Mesendoderm (in vitro differentiated cells): ENCODE measurements at places on chromosomes 16 and 17.

- DNase-seq: no peak
These were observed 2.1 kb downstream of the CES5A start for GRCh38 chr16:55873122-55873521.

DNA sequence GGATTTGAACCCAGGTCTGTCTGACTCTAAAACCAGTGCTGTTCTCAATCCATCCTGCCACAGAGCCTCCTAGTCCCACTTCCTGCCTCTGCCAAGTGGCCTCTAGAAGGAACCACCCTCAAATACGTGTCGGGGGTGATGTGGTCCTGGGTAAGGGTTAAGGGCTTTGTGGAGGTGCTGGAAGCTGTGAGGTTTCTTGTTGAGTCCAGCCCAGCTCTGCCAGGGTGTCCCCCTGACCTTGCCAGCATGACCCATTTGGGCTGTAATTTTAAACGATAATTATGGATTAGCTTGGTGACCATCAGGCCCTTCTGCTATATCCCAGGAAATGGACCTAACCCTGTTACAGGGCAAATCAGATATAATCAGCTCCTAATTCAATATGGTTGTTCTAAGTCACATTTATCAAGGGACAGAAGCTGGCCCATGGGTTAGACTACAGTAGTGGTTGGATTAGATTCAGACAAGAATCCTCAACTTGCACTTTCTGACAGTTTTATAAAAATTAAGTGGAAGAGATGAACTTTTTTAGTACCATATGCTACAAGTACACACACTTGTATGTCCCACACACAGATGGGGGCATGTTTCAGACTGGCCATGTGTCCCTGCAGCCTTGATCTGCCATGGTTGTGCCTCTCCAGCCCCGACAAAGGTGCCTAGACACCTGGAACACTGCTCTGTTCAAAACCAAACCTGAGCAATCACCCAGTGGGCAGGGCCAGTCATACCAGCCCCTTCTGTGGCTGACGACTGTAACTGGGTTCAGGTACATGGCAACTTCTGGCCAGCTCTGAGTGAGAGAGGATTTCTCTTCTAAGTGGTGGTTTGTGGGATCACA, 48.0 kb downstream of the SMPD3 start:
- no peak for DNase-seq

DNA sequence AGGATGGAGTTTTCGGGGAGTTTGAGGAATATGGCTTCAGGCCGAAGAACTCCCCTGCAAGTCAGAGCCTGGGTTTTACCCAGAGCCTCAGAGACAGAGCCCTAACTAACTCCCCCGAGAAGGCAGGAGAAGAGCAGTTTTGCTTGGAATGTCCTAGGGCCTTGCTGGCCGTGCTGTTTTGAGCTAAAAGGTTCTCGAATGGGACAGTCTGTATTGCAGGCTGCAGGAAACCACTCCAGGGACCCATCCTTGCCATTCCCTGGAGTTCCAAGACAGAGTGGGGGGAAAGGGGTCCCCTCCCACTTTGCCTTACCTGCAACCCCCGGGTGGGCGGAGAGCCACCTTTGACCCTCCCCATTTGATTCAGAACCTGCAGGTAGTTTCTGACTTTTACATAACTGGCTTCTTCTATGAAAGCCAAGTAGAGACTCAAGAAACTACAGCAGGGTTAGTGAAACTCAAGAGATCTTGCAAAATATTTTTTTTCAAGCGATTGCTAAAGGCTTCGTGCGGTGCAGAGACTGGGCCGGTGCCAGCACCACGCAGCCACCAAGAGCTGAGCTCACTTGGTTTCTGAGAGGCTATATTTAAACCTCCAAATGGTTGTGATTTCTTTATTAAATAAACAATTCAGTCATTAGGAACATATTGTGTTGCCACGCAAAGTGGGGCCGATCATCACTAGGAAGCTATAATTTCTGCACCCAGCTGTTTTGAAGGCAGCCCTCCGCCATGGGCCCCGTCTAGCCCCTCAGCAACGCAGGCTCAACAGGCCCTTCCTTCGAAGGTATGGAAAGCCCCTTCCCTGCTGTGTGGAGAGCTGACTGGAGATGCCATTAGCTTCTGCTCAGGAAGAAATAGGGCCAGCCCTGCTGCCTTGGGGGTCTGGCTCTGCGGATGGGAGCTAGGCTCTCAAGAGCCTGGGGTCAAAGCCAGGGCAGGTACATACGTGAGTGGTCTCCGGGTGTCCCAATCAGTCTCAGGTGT, 223.0 kb downstream of the NTN1 start:
- no peak for DNase-seq

DNA sequence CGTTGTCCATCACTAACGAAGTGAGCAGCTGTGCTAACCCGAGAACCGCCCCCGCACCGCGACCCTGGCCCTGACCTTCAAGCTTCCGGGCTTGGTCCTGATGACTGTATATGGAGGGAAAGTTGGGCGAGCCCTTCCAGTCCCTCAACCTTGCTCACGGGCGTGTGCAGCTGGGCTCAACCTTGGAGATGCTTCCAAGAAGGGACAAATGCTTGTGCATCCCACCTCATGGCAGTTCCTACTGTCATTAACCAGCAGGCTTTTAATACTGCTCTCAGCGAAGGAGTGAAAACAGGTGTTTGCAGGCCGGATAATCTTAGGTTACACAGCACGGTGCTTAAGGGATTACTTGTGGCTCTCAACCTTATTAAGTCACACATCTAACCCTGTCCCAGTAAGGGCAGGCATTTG, 33.5 kb downstream of the SRL start:
- DNase-seq: no peak
